ENCODE measurements at places on chromosomes 4 and X.
A peak's percentile ranks its signal among the peaks of the same experiment; 100 is the strongest.

DNA sequence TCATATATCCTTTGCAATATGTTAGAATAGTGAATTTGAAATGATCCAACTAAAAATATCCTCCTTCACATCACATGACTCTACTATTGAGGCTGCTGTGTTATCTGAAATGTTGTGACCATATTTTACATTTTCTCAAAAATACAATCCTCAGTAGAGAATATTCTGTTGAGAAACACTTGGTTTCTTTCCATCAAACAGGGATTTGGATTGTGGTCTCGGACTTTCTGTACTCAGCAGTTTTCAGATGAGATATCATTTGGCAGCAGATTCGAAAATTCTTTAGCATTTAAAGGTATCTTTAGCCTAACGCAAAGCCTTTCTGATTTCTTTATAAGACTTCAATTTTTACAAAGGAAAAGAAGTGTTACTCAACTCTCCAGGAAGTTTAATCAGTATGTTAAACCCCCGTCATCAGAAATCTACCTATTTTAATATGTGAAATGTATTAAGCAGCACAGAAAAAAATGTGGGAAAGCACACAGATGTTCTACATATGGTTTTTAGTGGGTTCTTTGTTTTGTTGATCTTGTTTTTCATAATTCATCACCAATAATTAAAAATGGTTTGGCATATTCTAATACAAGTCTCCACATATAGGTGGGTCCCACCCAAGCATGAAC, 55.4 kb upstream of the ANXA3 start:
- no peak for DNase-seq

GRCh38 chr4:145302725-145303124, 122.3 kb upstream of the OTUD4 start:
- no peak for DNase-seq

DNA sequence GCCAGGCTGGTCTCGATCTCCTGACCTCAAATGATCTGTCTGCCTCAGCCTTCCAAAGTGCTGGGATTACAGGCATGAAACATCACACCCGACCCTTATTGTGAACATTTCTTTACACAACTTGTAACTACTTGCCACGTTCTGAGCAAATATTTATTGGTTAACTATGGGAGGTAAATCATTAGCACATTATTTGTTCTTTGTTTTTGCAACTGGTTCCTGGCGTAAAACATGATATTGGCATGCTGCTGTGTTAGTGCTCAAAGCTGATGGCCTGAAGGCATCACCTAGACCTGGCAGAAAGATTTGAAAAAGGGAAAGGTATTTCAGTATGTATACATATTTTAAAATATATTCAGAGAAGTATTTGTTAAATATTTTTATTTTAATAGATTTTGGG, 438.3 kb upstream of the PRKX start:
- no peak for DNase-seq

- no peak for DNase-seq
These were observed 92.9 kb downstream of the ATP10D start for GRCh38 chr4:47577779-47578553.

DNA sequence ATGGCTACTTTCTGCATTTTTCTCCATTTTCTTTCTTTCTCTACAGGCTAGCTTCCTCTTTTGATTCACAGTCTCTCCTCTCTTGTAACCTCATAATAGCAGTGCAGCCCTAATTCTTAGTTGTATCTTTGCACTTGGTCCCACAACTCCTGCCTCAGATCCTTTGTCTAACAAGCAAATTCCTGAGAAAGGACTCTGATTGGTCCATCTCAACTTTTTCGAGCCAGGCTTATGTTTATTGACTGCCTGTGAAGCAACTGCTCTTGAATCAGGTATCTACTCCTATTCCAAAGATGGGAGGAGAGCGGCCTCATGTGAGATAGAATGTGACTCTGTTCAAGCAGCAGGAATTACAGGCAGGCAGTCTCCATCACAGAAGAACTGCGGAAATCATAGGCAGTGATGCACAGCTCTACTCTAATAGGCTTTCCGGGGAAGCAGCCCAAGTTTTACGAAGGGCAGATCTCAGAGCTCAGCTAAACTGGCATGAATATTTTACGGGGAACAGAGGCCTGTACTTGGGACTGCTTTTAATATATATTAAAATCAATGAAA, 123.5 kb downstream of the GABRB1 start:
- no peak for DNase-seq

GRCh38 chr4:151781026-151781425, 20.2 kb upstream of the GATB start:
- DNase-seq, result no peak

DNA sequence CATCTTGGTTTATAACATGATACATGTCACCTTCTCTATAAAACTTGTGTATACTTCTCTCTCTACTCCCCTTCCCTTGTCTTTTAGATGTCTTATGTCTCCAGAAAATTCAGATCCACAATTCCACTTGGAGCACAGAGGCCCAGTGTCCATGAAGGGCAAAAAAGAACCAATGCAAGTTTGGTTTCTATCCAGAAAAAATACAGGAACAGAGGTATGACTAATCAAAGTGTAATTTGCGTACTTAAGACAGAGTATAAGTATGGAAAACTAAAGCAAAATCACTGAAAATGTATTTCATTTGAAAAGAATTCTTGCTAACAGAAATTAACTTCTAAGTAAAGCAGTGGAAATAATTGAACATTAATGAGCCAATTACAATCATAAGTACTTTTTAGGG, 46.2 kb downstream of the GUCY1B1 start:
- DNase-seq, result no peak

- DNase-seq, result no peak
These were observed 15.8 kb upstream of the RBMX start for GRCh38 chrX:136896121-136896914.

- DNase-seq, result no peak
These were observed 20.4 kb downstream of the PIN4 start for GRCh38 chrX:72201836-72202536.

DNA sequence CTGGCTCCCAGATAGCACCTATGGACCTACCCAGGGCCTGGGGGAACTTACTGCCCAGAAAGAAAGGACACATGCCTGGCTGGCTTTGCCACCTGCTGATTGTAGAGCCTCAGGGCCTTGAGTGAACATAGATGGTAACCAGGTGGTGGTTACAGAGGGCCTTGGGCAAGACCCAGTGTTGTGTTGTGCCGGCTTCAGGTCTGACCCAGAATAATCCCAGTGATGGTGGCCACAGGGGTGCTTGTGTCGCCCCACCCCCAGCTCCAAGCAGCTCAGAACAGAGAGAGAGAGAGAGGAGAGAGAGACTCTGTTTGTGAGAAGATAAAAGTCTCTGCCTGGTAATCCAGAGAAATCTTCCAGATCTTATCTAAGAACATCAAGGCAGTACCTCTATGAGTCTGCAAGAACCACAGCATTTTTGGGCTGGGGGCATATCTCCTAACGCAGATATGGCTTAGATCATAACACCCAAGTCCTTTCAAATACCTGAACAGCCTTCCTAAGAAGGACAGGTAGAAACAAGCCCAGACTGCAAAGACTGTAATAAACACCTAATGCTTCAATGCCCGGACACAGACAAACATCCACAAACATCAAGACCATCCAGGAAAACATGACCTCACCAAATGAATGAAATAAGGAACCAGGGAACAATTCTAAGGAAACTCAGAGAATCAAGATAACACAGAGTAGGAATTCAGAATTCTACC, 16.3 kb upstream of the RP2 start:
- DNase-seq, result no peak

DNA sequence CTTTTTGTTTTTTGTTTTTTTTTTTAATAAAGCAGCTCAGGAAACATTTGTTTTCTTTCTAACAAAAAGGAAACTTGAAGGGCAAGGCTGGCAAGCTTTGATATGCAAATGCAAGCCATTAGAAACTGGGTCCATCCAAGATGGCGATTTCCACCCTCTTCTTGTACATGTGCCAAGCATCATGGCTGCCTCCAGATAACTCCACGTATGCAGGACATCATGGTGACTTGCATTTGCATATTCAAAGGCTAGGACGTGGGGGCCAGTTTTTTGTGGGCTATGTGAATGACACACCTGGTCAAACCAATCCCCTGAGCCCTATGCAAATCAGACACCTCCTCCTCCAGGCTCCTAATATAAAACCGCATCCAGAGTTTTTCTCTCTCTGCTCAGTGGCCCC, 692.6 kb downstream of the FAM133A start:
- no peak for DNase-seq

GRCh38 chrX:80602036-80602860, 182.0 kb downstream of the TENT5D start:
- no peak for DNase-seq

DNA sequence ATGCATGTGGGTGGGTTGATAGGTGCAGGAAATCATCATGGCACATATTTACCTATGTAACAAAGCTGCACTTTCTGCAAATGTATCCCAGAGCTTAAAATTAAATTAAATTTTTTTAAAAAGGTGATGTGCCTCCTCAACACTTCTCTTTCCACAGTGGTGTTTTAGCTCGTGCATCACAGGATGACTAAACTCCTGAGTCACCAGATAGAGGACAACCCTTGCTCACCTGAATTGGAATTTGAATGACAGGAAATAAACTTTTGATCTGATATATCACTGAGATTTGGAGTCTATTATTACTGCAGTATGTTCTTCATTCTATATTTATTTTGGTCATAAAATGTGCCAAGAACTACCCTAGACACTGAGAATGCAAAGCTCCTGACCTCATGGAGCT, 185.3 kb downstream of the MAPK10 start:
- no peak for DNase-seq

- DNase-seq, result no peak
These were observed 174.8 kb upstream of the KLF3 start for GRCh38 chr4:38489011-38489861.

GRCh38 chrX:39476604-39477021, 621.1 kb downstream of the BCOR start:
- no peak for DNase-seq

GRCh38 chr4:174036576-174036975, 246.9 kb downstream of the FBXO8 start:
- DNase-seq, result peak; percentile 48

- DNase-seq, result no peak
These were observed 129.5 kb upstream of the PSAPL1 start for GRCh38 chr4:7564242-7564641.

GRCh38 chr4:133995243-133995960, 206.2 kb downstream of the PABPC4L start:
- no peak for DNase-seq

DNA sequence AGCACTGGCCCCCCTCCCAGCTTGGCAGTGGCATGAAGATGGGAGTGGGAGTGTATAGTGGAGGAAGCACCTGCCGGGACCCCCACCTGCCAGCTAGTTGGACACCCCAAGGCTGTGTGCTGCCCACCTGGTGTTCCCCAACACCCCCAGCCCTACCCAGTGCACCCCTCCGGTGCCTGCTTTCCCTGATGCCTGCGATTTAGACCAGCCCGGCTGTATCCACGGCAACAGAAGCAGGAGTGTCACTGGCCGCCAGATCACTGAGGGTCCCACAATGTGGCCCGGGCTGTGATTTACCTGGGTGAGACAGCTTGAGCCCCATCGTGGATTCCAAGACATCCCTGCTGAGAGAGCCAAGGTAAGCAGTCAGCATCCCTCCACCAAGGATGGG, 533 bp downstream of the GPR173 start:
- DNase-seq, result no peak

- DNase-seq, result no peak
These were observed 8.9 kb downstream of the TCEANC start for GRCh38 chrX:13661735-13662288.

DNA sequence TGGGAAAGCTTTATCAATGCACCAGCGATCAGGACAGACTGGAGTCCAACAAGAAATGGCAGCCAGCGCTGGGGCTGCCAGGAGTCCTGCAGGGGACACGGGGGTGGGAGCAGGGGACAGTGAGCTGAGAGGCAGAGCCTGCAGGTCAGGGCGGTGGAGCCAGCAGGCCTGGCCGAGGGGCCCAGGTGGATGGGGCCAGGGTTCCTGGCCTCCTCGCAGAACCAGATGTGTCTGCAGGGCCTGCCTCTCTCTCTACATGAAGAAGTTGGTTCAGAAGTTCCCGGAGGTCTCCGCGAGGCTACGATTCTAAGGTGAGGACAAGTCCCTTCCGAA, 63.6 kb downstream of the CPZ start:
- DNase-seq, result no peak

All from NCI-H1105 (cell line).